ENCODE measurements at places on chromosomes 4 and X.

DNA sequence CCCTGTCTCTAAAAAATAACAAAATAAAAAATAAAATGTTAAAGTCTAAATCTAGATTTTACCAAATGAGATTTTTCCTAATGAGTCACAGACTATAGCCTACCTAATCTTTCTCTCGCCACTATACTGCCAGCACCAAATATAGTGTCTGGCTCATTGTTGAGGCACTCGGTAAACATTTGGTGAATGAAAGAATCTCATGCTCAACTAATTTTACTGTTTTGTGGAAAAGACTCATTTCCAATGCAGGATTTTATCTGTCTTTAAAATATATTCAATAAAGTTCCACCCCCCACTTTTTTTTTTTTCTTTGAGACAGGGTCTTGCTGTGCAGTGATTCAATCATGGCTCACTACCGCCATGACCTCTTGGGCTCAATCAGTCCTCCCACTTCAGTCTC, 71.5 kb downstream of the PLS3 start:
- no peak for DNase-seq

- no peak for DNase-seq
These were observed 55.7 kb upstream of the MMAA start for GRCh38 chr4:145563293-145563985.

DNA sequence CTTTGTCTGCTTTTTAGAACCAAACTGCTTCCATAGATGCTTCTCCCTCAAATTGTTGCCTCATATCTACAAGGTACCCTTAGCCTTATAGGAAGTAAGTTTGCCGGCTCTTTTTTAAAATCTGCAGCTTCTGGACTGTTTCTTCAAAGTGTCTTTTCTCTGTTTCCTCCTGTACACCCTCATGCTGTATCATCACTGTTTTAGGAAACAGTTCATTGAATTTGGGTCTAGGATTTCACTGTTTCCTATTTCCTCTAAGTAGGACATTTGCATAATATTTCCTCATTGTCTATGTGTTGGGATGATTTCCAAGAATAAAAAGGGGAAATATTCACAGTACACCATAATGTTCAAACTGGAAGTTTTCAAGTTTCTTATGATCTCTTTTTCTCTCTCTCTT, 43.0 kb downstream of the BANK1 start:
- no peak for DNase-seq

DNA sequence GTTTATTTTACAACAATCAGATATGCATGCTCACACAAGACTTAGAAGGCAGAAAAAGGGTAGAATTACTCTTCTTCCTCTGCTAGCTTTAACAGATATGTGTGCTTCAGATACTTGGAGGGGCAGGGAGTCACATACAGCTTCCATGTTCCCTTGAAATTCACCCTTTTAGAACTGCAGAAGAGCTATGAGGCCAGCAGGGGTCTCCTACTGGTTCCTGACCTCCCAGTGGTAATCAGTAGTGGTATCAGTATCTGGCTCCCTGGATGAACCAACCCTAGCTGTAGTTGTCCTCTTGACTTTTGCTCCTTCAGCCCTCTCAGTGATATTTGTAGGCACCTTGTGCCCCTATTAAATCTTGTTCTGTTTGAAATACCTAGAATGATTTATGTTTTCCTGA, 81.5 kb downstream of the RCHY1 start:
- no peak for DNase-seq

DNA sequence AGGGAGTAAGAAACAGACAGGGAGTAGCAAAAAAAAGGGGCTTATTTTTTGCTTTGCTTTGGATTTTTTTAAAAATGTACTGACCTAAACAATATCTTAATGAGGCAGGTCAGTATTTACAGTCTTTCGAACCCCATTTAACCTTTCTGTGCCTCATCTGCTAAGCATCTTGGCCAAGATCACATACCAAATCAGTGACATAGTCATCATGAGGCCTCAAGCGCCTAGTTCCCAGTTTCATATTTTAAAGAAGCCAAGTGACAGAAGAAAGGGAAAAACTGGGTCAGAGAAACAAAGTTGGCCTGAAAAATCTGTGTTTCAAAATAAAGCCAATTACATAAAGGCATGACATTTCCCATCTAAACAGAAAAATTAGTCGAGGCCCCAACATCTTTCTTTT, 94.6 kb upstream of the WDR44 start:
- no peak for DNase-seq

GRCh38 chrX:12949205-12949926, 25.5 kb upstream of the TMSB4X start:
- no peak for DNase-seq

GRCh38 chr4:27245216-27245615, 384.6 kb downstream of the STIM2 start:
- no peak for DNase-seq

GRCh38 chr4:78544678-78545077, 6.9 kb upstream of the ANXA3 start:
- no peak for DNase-seq

- no peak for DNase-seq
These were observed 184.1 kb downstream of the CBR4 start for GRCh38 chr4:168825975-168826374.

GRCh38 chrX:138946926-138947325, 235.4 kb upstream of the FGF13 start:
- no peak for DNase-seq

DNA sequence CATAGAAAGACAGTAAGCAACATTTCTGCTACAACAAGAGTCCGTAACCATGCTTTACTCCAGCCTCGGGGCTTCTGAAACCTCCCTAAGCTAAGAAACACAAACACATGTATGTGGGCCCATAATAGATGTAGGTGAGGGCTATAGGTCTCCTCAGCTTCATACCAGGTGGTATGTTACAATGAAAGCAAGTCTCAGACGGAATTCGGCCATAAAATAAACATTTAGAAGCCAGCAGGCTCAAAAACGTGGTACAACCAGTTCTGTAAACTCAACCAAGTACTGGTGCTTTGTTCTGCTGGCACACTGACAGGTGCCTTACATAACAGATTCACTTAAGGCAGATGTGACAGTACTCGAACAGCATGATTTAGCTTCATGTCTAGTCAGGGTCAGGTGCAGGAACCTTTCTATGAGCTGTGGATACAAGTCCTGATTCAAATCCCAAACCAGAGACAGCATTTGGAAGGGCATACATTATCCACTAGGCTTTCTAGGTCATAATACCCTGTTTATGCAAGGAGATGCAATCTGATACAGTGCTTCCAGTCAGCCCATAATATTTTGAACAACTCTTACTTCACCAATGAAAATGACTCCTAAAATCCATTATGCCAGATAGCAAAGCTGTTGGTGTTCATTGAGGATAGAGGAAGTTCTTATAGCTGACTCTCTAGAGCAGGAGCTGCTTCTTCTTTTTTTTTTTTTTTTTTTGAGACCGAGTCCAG, 113.8 kb upstream of the ENPP6 start:
- DNase-seq = no peak

DNA sequence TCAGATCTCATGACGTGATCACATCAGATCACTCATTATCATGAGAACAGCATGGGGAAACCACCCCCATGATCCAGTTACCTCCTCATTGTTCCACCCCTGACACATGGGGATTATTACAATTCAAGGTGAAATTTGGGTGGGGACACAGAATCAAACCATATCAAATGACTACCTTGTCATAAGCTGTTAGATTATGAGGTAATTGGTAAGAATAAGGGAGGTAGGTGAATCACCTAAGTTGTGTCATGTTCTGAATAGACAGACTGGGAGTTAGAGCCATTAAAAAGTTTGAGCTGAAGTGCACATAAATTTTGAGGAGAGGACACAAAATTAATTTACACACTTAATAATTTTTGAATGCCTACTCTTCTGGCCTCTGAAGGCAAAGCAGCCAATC, 24.7 kb downstream of the SLC9B1 start:
- no peak for DNase-seq
